CD4-positive, alpha-beta T cell treated with Interleukin-4 for 1 hour (primary cell): ENCODE measurements at places on chromosomes 5 and 9.
A peak's percentile ranks its signal among the peaks of the same experiment; 100 is the strongest.

DNA sequence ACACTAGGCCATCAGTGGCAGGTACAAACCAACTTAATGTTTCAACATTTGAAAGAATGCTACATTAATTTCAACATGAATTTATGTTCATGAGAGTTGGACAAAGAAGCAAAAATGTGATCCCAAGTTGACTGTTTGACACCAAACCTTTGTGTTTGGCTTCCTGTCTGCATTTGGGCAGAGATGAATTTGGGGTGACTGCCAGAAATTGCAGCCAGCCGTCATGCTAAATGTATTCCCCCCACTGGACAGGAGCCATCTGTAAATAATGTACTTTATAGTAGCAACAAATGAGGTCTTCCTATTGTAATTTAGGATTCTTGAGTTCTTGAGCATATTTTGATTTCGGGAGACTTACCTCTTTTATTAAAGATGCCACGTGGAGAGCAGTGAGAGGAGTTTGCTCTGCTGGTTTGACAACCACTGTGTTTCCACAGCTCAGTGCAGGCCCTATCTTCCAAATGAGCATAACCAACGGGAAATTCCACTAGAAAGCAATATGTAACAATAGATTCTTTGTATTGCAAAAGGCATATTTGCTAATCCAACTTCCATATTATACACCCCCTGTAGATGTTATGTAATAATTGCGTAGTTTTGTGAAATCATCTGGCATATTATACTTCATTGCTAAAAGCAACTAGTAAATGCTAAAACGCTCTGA lies 27.6 kb downstream of the ALDH1A1 start:
- peak; percentile 12 for DNase-seq

GRCh38 chr5:169847519-169847918 lies 132.8 kb downstream of the INSYN2B start:
- no peak for DNase-seq

GRCh38 chr9:118595719-118596305 lies 773.4 kb downstream of the BRINP1 start:
- no peak for DNase-seq

- no peak for DNase-seq
These were observed 212.9 kb downstream of the PBX3 start for GRCh38 chr9:125959951-125960619.

- DNase-seq = no peak
These were observed 26.6 kb downstream of the SGTB start for GRCh38 chr5:65695162-65695755.

DNA sequence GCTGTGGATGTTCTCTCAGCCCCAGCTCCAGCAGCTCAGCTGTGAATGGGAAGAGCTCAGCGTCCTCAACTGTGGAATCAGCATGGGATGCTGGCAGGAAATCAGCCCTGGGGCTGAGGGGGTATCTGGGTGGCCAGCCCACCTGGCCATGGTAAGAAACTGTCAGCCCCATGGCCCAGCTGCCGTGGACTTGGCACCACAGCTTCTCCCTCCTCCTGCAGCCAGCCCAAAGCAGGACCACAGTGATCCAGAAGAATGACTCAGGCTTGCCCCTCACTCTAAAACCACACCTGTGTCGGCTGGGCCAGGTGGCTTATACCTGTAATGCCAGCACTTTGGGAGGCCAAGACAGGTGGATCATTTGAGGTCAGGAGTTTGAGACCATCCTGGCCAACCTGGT lies 48.0 kb downstream of the SAR1B start:
- no peak for DNase-seq

DNA sequence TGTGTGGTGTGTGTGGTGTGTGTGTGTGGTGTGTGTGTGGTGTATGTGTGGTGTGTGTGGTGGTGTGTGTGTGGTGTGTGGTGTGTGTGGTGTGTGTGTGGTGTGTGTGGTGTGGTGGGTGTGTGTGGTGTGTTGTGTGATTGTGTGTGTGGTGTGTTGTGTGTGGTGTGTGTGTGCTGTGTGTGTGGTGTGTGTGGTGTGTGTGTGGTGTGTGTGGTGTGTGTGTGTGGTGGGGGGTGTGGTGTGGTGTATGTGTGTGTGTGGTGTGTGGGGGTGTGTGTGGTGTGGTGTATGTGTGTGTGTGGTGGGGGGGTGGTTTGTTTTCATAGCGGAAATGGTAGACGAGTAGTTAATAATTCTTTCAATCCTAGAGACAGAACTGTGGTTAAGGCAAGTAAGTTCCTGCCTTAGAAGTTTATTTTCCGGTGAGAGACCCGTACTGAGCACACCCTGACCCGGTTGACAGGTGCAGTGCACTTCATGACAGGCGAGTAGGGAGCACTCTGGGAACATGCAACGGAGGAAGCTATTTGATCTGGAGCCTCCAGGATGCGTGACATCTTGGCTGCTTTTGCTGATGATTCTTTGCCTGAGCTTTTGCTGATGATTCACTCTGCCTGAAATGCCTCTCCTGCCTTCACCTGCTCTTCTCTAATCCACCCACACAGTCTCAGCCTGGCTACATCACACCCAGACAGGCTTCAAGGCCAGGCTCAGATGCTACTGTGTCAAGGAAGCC lies 21.7 kb upstream of the FAT2 start:
- peak; percentile 57 for DNase-seq

- no peak for DNase-seq
These were observed 301.6 kb downstream of the NR3C1 start for GRCh38 chr5:143101725-143102386.

DNA sequence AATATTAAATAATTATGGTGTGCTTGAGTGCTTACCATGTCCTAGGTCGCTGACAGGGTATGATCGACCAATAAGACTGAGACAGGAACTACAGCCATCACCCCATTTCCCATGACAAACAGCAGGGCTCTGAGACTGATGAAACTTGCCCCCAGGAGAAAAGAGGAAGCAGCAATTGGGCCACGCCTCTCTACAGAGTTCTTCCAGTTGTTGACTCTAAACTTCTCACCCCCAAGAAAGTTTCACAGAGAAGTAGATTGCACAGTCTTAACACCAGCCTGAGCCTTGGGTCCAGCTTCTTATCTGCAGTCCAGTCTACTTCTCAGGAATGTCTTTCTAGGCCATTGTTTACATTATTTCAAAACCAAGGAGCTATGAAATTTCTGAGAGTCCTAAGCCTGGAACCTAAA lies 182.2 kb upstream of the ANKRD55 start:
- peak; percentile 25 for DNase-seq
